ENCODE measurements at places on chromosomes 11 and 22. TPM values are rescaled to one million over a fixed set of nuclear protein-coding genes. Genes with fewer than 3 reads are reported as not detected.

Gene PYGM
- 0.33 TPM for total RNA-seq

Gene ELFN2
- 0.33 TPM for total RNA-seq

Gene PGA4
- total RNA-seq = not detected

Gene SMTN
- 111 TPM for total RNA-seq

Gene TBX10
- not detected for total RNA-seq

Gene ADM2
- 0.65 TPM for total RNA-seq

Gene JRKL
- 4.6 TPM for total RNA-seq

Gene C11orf16
- not detected for total RNA-seq

Gene NEFH
- total RNA-seq = 0.86 TPM

Gene SIK3
- total RNA-seq = 13.9 TPM

Gene OR52I1
- not detected for total RNA-seq

Gene GGT1
- 2.3 TPM for total RNA-seq

Gene OR8D4
- total RNA-seq = not detected

Gene SCGB2A2
- total RNA-seq = not detected

Gene MS4A4E
- not detected for total RNA-seq

Gene ADAMTS15
- 2.3 TPM for total RNA-seq

Gene SLC22A9
- total RNA-seq = not detected

Gene CARD18
- total RNA-seq = not detected

Gene CTSC
- total RNA-seq = 230 TPM

Gene ACR
- total RNA-seq = 0.38 TPM

Gene ARL14EP
- 12.4 TPM for total RNA-seq

Gene SLCO2B1
- 0.57 TPM for total RNA-seq

Gene MYBPC3
- not detected for total RNA-seq

Gene TRIM29
- not detected for total RNA-seq

Gene LDHAL6A
- total RNA-seq = not detected

Gene HYOU1
- 230 TPM for total RNA-seq

Gene MYOD1
- not detected for total RNA-seq

Gene RFPL3
- not detected for total RNA-seq

Gene PRG3
- total RNA-seq = not detected

Gene SLC22A12
- not detected for total RNA-seq

Gene IL10RA
- total RNA-seq = 0.10 TPM

Gene DMC1
- 0.96 TPM for total RNA-seq

Gene DSCAML1
- total RNA-seq = not detected

Gene CARS1
- 48.0 TPM for total RNA-seq

Gene EFEMP2
- 40.2 TPM for total RNA-seq

Gene CCDC87
- total RNA-seq = 0.65 TPM

Gene TEX54
- total RNA-seq = 0.98 TPM

Gene BAIAP2L2
- total RNA-seq = 0.33 TPM

Gene GALR3
- total RNA-seq = 0.33 TPM

Gene FAR1
- total RNA-seq = 64.3 TPM

Gene TTC28
- total RNA-seq = 39.7 TPM

Gene GGT5
- 21.3 TPM for total RNA-seq
